ENCODE measurements at places on chromosomes 13 and 19. TPM values are rescaled to one million over a fixed set of nuclear protein-coding genes. Genes with fewer than 3 reads are reported as not detected.

KANK3 gene
- total RNA-seq, result 1.1 TPM

COX7A1 gene
- not detected for total RNA-seq

CBLC gene
- total RNA-seq, result not detected

FBL gene
- 742 TPM for total RNA-seq

FBXO17 gene
- not detected for total RNA-seq

RXFP2 gene
- not detected for total RNA-seq

ANGPTL4 gene
- 7.4 TPM for total RNA-seq

IGFL3 gene
- total RNA-seq, result not detected

ZNF414 gene
- 23.7 TPM for total RNA-seq

Data from activated CD4-positive, alpha-beta T cell treated with anti-CD3 and anti-CD28 coated beads for 36 hours (primary cell).